ENCODE measurements at places on chromosomes 7 and 10. TPM values are rescaled to one million over a fixed set of nuclear protein-coding genes. Genes with fewer than 3 reads are reported as not detected.

DNA sequence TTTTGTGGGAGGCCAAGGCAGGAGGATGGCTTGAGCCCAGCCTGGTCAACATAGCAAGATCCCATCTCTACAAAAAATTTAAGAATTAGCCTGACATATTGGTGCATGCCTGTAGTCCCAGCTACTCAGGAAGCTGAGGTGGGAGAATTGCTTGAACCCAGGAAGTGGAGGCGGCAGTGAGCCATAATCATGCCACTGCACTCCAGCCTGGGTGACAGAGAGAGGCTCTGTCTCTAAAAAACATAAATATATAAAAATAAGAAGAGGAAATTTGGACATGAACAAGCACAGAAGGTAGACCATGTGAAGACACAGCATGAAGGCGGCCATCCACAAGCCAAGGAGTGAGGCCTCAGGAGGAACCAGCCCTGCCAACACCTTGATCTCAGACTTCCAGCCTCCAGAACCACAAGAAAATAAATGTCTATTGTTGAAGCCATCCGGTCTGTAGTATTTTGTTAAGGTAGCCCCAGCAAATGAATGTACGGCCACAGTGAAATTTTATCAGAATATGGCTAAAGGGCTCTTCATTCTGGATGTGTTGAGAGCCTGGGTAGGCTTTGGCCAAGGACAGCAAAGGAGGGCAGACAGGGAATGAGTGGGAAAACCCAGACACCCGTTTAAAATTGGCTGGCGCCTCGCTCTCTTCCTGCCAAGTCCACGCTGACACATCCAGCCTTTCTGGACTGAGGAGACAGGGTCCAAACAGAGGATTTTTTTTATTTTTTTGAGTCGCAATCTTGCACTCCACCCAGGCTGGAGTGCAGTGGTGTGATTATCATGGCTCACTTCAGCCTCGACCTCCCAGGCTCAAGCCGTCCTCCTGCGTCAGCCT lies 12.9 kb upstream of the GRID2IP start:
- H3K27me3 ChIP-seq: no peaks in the 10 kb centered on the region
- no peaks in the 10 kb centered on the region for H3K36me3 ChIP-seq
- no peak overlapping the region for H3K4me3 ChIP-seq
- H3K4me1 ChIP-seq: no peaks in the 10 kb centered on the region
- no peak overlapping the region for H3K27ac ChIP-seq

GRCh38 chr7:92691578-92691977 lies 101.4 kb upstream of the FAM133B start:
- no peaks in the 10 kb centered on the region for H3K27me3 ChIP-seq
- no peaks in the 10 kb centered on the region for H3K36me3 ChIP-seq
- H3K4me3 ChIP-seq: no peak overlapping the region
- peaks cover 17% of the 10 kb centered on the region for H3K4me1 ChIP-seq

- H3K27ac ChIP-seq: no peak overlapping the region
- H3K27me3 ChIP-seq: no peaks in the 10 kb centered on the region
- no peak overlapping the region for H3K4me3 ChIP-seq
These were observed 291.8 kb downstream of the TCERG1L start for GRCh38 chr10:131019696-131020095.

OGDHL gene
- 35.4 TPM for total RNA-seq

FAM25G gene
- not detected for total RNA-seq

GRCh38 chr10:95031656-95032055 lies 37.6 kb downstream of the CYP2C8 start:
- no peaks in the 10 kb centered on the region for H3K27me3 ChIP-seq
- no peak overlapping the region for H3K4me3 ChIP-seq
- H3K36me3 ChIP-seq: no peaks in the 10 kb centered on the region
- DNase-seq: no peak
- H3K4me1 ChIP-seq: no peaks in the 10 kb centered on the region
- H3K27ac ChIP-seq: no peak overlapping the region

- no peak overlapping the region for H3K4me3 ChIP-seq
- H3K27ac ChIP-seq: peak overlapping the region; percentile 36
- DNase-seq: no peak
- H3K4me1 ChIP-seq: peaks cover 27% of the 10 kb centered on the region
- no peaks in the 10 kb centered on the region for H3K36me3 ChIP-seq
These were observed 7.0 kb upstream of the MYL7 start for GRCh38 chr7:44148166-44148565.

NUTM2E gene
- total RNA-seq: not detected

DNA sequence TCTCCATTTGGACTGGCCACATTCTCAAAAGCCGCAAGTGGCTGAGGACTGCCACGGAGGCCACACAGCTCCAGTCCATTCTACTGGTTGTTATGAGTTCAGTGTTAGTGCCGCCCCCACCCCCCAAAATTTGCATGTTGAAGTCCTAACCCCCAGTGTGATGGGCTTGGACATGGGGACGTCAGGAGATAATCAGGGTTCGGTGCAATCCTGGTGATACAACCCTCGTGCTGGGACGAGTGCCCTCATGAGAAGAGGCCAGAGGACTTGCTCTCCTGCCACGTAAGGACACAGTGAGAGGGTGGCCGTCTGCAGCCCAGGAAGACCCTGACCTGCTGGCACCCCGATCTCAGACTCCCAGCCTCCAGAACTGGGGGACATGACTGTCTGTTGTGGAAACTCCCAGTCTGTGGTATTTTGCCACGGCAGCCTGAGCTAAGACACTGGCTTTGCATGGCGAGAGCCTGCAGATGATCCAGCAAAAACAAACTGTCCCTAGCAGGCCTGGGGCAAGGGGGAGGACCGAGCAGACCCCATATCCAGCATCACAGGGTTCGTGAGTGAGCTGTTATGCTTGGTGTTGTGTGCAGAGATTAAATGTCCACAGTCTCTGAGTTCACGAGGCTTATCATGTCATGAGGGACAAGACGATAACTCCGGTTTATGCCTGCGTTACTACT lies 41.5 kb upstream of the INSIG1 start:
- no peaks in the 10 kb centered on the region for H3K4me1 ChIP-seq
- no peaks in the 10 kb centered on the region for H3K27me3 ChIP-seq
- no peak overlapping the region for H3K4me3 ChIP-seq
- no peaks in the 10 kb centered on the region for H3K36me3 ChIP-seq

DNA sequence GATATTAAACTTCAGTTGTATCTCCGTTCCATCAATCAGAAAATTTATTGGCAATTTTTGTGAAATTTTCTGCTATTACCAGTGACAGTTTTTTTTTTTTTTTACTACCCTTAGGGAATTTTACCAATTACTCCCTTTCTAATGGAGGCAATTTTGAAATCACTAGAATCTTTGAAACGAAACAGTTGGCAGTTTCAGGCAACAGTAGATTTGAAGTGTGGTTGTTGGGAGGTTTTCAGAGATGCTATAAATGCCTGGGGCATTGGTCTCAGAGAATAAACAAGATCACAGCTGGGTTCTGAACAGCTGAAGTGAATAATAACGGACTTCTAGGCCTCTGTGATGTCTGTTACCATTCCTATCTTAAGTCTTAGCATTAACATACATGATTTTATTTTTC lies 535.9 kb upstream of the POT1 start:
- H3K4me1 ChIP-seq: no peaks in the 10 kb centered on the region
- DNase-seq: no peak
- H3K4me3 ChIP-seq: no peak overlapping the region
- H3K27ac ChIP-seq: no peak overlapping the region

- no peak overlapping the region for H3K27ac ChIP-seq
- H3K36me3 ChIP-seq: no peaks in the 10 kb centered on the region
- DNase-seq: no peak
- no peaks in the 10 kb centered on the region for H3K27me3 ChIP-seq
These were observed 118.8 kb downstream of the RSU1 start for GRCh38 chr10:16698461-16698860.

GRCh38 chr10:133012573-133013359 lies 70.4 kb upstream of the CFAP46 start:
- no peak overlapping the region for H3K27ac ChIP-seq
- no peaks in the 10 kb centered on the region for H3K4me1 ChIP-seq
- no peaks in the 10 kb centered on the region for H3K36me3 ChIP-seq
- DNase-seq: no peak
- H3K27me3 ChIP-seq: no peaks in the 10 kb centered on the region
- no peak overlapping the region for H3K4me3 ChIP-seq

GRCh38 chr10:483261-483660 lies 206.2 kb downstream of the DIP2C start:
- H3K36me3 ChIP-seq: no peaks in the 10 kb centered on the region
- H3K27me3 ChIP-seq: peaks cover 9% of the 10 kb centered on the region
- H3K4me3 ChIP-seq: no peak overlapping the region
- no peak overlapping the region for H3K27ac ChIP-seq
- no peaks in the 10 kb centered on the region for H3K4me1 ChIP-seq

DNA sequence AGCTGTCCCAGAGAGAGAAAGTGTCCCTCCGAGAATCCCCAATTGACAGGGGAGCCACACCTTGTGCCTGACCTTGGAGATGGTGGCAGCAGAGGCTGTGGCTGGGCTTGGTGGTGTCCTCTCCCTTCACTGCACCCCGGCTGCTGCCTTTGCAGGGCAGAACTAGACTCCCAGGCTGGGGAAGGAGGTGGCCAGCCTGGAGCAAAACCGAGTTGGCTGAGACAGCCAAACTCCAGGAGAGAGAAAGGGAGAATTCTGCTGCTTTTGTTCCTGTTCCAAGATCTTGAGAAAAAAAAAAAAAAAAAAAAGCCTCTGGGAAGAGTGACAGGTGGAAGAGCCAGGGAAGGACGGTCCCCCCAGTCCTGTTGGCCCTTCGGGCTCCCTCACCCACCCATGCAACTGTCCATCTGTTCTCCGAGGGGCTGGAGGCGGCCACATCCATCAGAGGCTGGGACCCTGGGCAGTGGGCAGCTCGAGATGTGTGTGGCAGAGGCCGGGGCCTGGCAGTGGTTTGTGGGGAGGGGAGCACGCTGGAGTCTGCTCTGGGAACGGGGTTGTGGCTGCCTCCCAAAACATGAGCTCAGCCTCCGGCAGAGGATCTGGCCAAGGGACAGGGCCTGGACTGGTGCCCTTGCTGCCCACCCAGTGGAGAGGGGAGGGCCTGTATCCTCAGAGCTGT lies 35.5 kb downstream of the CLIP2 start:
- H3K36me3 ChIP-seq: no peaks in the 10 kb centered on the region
- H3K4me1 ChIP-seq: no peaks in the 10 kb centered on the region
- no peak overlapping the region for H3K4me3 ChIP-seq
- H3K27ac ChIP-seq: no peak overlapping the region
- H3K27me3 ChIP-seq: no peaks in the 10 kb centered on the region

DNA sequence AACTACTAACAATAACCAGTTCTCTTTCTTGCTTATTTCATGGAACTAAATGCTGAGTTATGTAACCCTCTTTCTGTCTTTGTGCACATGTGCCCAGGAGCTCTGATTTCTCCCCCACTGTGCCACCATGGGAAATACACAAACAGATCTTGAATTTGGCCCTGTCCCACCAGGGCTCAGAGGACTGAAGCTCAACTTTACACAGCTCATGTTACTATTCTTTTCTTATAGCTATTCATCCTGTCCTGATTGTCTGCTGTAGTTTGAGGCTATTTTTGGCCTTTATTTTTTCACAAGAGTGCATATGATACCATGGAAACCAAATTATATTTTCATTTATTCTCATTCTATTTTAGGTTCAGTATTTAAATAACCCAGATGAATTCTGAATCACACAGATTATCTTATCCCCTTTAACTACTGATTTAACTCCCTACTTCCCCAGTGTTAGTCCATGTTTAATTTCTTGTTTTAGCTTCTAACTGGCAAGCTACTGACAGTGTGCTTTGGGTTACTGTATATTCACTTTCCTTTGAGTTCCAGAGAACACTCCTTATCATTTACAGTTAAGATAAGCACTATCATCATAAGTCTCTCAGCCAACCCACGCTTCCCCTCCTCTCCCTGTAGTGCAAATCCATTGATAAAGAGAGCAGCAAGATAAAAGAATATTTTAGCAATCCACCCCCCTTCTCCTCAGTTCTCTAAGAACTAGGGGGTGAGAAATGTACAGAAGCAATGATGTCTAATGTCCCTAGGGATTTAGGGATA lies 71.8 kb upstream of the GSDME start:
- no peak overlapping the region for H3K4me3 ChIP-seq
- H3K27ac ChIP-seq: peak overlapping the region; percentile 84
- no peaks in the 10 kb centered on the region for H3K36me3 ChIP-seq
- H3K27me3 ChIP-seq: no peaks in the 10 kb centered on the region

DNA sequence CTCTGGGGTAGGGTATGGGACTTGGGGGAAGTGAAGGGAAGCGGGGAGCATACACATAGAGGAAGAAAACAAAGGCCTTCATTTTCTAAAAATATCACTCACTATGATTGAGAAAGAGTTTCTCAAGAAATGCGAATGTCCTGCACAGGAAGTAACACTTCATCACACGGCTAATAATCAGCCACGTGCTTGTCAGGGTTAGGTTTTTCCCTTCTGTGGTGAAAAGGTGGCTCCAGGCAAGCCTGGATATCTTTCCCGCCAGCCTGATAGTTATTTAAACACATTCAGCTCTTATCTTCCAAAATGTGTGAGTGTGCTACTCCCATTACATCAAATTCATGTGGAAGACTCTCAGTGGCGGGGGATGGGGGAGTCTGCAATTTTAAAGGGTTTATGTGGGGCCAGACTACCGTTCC lies 166.4 kb upstream of the ADO start:
- H3K36me3 ChIP-seq: no peaks in the 10 kb centered on the region
- peak; percentile 88 for DNase-seq
- no peak overlapping the region for H3K4me3 ChIP-seq
- H3K27me3 ChIP-seq: no peaks in the 10 kb centered on the region
- H3K27ac ChIP-seq: peak overlapping the region; percentile 34

DNA sequence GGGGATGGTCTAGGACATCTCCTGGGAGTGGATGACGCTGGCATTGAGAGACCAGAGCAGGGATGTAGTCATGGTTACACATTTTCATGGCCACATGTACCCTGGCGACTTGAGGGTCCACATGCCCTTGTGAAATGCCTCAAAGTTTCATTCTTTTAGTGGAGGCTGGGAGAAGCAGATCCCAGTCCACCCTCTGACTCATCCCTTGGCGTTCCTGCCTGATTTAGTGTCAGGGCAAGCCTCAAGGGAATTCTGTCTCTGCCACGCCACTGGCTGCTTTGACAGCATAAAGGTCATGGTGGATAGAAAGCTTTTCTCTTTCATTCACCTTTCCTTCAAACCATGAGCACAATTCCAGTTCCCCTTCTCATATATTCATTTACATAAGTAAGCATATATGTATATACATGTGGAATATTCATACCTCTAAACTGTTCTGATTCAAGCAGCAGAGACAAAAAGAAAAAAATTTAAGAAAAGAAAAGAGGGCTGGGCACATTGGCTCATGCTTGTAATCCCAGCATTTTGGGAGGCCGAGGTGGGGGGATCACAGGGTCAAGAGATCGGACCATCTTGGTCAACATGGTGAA lies 21.8 kb upstream of the KIF5B start:
- H3K36me3 ChIP-seq: no peaks in the 10 kb centered on the region
- H3K4me1 ChIP-seq: no peaks in the 10 kb centered on the region
- no peaks in the 10 kb centered on the region for H3K27me3 ChIP-seq
- no peak overlapping the region for H3K4me3 ChIP-seq
- peak; percentile 65 for DNase-seq

- no peak overlapping the region for H3K4me3 ChIP-seq
- no peak for DNase-seq
- no peaks in the 10 kb centered on the region for H3K4me1 ChIP-seq
- no peaks in the 10 kb centered on the region for H3K27me3 ChIP-seq
These were observed 279.4 kb downstream of the FZD1 start for GRCh38 chr7:91543646-91544045.

Data from cardiac muscle cell (in vitro differentiated cells and primary cell).